ENCODE measurements at places on chromosomes 13 and 19.

- DNase-seq: no peak
These were observed at the start of gene SLC17A7 for GRCh38 chr19:49441210-49441959. TSS of gene SLC17A7 (minus strand) at chr19:49441527. CDS start at chr19:49441379, 148 bp downstream.

DNA sequence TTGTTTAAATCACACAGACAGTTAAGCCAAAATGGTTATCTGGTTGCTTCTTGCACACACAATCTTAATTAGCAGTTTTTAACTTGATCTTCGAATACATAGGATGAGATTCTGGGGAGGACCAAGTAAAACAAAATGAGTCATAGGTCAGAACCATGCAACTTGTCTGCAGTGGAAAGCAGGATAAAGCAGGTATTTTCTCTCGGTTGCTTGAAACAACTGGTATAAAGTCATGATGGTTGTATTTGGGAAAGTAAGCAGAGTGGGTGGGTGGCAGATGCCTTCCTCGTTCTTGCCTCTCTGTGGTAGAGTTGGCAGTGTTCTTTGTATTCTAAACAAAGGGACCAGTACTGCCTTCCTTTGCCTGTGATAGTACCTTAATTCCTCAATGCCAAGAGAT is 167.0 kb downstream of the COG6 start:
- DNase-seq: no peak

GRCh38 chr13:51925865-51926527 is 64.2 kb downstream of the CCDC70 start:
- DNase-seq: no peak

DNA sequence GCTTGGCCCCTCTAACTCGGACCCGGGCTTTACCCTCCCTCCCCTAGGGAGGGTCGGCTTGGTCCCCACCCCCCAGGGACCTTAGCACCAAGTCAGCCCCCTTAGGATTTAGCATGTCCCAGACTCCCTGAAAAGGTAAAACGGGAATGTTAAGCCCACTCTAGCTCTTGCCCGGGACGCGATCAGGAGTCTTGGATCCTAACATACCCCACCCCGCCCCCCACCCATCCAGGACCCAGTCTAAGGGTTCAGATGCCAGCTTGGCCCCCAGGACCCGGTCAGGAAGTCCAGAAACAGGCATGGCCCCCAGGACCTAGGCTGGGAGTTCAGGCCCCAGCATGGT is 437 bp downstream of the EPOR start:
- DNase-seq: peak; percentile 25

GRCh38 chr19:30535011-30535410 is 162.8 kb downstream of the ZNF536 start:
- no peak for DNase-seq

GRCh38 chr13:25608181-25608580 is 236.4 kb downstream of the ATP8A2 start:
- no peak for DNase-seq

GRCh38 chr19:41018736-41019290 is 27.7 kb downstream of the CYP2B6 start:
- DNase-seq: no peak

GRCh38 chr19:18385675-18386542 is at the start of gene GDF15:
TSS of gene GDF15 (plus strand) at chr19:18386158. CDS start at chr19:18386190, 32 bp downstream.
- DNase-seq: peak; percentile 38

DNA sequence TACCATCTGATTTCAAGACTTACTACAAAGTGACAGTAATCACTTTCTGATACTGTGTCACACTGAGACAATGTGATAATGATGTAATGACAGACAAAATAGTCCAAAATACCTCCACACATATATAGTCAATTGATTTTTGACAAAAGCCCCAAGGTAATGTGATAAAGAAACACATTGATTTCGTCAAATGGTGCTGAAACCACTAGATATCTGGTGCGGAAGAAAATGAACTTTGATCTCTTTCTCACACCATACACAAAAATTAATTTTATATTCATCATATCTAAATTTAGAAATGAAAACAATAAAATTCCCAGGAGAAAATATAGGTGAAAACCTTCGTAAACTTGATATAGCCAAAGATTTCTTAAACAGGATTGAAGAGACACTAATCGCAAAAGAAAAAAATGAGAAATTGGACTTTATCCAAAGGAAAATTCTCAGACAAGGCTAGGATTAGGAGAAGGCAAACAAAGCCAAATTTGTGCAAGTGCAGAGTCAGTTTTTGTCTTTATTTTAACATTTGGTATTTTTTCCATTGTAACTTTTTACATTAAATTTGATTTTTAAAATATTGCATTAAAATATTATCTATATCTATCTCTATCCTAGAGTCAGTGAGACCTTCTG is 739.9 kb downstream of the DIAPH3 start:
- no peak for DNase-seq

GRCh38 chr19:39160889-39161672 is 35.5 kb downstream of the PAK4 start:
- DNase-seq: no peak

DNA sequence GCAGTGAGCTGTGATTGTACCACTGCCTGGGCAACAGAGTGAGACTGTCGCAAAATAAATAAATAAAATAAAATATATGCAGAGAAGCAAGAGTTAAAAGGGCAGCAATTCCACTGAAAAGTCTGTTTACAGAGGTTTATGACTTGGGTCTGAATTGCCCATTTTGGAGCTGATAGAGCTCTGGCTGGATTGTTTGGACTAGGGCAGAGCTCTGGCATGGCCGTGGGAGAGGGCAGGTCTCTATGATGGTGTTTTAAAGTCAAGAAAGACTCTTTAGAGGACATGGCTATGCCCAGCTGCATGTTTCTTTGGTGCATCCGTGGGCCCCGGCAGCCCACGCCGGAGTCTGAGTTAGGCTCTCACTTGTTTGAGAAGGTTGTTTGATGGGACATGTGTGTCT is 64.6 kb upstream of the C1QTNF9 start:
- no peak for DNase-seq

GRCh38 chr19:39139971-39140453 is 14.4 kb downstream of the PAK4 start:
- DNase-seq: no peak

DNA sequence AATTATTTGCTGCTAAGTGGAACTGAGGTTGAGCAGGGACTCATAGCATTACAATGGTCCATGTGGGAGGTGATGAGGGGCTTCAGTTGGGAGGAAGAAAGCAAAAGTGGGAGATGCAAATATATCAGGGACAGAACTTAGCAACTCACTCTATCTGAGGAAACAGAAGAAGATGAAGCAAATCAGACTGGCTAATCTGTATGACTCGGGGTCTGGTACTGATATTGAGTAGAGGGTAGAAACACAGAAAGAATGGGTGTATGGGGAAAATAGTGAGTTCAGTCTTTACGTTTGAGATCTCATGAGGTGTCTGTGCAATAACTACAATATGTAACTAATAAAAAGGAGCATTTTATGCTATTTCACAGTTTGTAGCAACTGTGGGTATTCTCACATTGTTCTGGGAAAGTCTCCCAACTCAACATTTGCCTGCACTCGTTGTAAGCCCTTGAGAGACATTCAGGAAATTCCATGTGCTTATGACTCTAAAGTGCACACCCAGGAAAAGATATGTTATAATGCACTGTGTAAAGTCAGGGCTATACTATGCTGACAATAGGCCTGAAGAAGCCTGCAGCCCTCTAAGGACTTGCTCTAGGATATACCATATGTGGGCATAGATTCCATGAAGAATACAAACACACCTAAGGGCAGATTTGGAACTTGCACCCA is 183.5 kb downstream of the SPRY2 start:
- peak; percentile 25 for DNase-seq

- DNase-seq: peak; percentile 44
These were observed 565 bp downstream of the KLK10 start for GRCh38 chr19:51018745-51019543.

DNA sequence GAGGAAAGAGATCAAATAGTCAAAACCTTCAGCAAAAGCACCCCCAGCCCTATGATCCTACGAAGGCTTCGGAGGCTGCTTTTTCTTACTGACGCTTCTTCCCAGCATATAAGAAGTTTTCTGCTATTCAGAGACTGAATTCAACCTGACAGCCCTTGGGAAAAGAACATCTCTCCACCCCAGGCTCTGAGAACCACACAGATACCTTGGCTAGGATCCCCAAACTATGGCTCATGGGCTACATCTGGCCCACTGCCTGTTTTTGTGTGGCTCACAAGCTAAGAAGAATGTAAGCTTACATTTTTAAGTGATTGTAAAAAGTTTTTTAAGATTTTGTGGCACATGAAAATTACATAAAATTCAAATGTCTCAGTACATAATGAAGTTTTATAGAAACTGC is 3.0 kb downstream of the SLC15A1 start:
- peak; percentile 48 for DNase-seq

- no peak for DNase-seq
These were observed 9.8 kb upstream of the DACT3 start for GRCh38 chr19:46670813-46671212.

- DNase-seq: no peak
These were observed 35.5 kb downstream of the SIPA1L3 start for GRCh38 chr19:37942516-37942902.

DNA sequence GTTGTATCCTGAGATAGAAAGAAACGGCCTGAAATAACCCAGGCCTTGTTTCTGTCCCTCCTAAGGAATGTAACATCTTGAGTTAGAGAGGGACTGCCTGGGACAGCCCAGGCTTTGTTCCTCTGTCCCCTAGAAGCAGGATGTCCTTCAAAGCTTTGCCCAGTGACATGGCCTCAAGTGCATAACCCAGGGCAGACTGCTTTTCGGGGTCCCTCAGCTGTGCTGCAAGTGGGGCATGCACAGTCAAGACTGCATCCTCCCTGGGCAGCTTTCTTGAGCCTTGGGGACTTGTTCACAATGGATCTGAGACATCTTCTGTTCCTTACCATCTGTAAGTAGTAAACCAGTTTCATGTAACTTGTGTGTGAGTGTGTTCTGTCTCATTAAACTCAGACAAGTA is 7.5 kb upstream of the EPSTI1 start:
- no peak for DNase-seq

DNA sequence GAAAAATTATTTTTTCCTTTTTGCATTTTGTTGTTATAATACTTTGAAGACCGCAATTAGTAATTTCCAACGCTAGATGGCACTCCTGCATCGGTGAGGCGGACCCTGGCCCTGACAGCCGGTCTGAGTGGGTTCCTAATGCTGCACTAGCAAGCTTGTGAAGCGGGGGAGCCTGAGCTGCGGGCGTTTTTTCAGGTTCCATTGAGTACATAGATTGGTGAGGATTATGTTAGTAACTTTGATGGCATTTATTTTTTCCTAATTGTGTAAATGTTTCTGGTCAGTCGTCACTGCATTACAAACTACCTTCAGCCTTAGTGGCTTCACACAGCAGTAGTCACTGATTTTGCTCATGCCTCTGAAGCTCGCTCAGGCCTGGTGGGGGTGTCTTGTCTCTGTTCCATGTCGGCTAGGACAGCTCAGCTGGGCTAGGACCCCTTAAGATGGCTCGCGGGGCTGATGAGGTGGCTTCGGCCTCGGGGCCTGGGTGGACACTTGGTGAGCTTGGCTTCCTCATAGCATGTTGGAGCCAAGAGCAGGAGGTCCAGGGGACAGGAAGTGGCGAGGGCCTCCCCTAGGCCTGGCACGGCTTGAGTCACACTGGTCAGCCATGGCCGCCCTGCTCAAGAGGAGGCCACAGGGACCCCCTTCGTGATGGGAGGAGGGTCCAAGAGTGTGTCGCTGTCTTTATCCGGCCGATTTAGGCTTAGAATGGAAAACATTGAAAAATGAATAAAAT is 25.0 kb downstream of the ERCC5 start:
- DNase-seq: peak; percentile 80

DNA sequence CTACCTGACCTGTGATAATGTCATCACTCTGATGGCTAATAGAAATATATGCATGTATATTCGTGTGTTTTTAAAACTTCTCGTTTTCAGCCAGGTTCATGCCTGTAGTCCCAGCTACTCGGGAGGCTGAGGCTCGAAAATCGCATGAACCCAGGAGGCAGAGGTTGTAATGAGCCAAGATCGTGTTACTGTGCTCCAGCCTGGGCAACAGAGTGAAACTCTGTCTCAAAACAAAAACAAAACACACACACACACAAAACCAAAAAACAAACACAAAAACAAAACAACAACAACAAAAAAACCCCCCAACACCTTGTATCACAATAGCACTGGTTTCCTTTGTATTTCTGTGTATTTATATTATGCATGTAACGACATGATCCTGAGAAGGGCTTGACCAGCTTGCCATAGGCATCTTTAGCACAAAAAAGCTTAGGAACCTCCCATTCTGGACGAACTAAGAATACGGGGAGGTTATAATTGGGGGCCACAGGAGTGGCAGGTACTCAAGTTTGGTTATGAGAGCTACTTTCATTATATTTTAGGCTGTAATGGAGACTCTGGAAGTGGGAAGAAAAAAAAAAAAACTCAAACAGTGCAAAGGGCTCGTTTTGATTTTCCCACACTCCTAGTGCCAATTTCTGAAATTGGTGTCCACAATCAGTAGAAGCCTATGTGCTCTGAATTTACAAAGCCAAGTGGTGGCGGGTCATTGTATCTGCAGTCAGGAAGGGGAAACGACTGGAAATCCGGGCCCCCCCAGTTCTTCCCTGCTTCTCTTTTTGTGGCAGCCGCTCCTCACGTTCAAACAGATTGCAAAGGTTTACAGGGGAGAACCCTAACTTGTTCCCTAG is 1.2 kb upstream of the ACP7 start:
- DNase-seq: no peak

DNA sequence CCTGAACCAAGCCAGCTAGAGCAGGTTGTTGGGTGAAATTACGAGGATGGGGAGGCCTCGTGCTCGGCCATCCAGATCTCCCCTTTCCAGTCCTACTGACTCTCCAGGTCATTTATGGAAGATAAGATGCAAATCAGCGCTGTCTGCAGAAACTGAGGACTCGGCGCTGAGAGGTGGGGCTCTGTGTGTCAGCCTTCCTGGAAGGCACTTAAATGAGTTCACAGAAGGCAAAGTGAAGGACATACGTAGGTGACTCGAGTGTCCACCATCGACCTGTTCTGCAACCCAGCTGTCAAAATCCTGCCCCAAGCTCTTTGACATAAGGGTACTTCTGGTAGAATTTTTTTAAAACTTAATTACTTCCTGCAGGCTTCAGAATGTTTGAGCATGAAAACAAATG is 86.4 kb downstream of the RAB20 start:
- no peak for DNase-seq

All from cardiac muscle cell (in vitro differentiated cells and primary cell).